ENCODE measurements at places on chromosomes 16 and 17. TPM values are rescaled to one million over a fixed set of nuclear protein-coding genes. Genes with fewer than 3 reads are reported as not detected.

DNA sequence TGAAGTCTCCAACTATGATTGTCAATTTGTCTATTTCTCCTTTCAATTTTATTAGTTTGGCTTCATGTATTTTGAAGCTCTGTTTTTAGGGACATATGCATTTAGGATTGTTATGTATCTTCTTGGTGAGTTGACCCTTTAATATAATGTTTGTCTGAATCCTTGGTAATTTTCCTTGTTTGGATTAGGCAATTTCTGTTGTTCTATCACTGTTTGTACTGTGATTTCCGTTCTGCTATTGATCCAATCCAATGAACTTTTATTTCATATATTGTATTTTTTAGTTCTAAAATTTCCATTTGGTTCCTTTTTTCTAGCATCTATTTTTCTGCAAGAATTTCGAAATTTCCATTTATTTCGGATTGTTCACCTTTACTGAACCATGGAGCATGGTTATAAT, 31.0 kb downstream of the RAB11FIP4 start:
- DNase-seq: no peak

Gene HOXB5
- total RNA-seq: 7.4 TPM

Gene PGP
- 21.0 TPM for total RNA-seq

- no peak for DNase-seq
Measured at GRCh38 chr16:73050201-73051099, 2.5 kb upstream of the ZFHX3 start.

- no peak for DNase-seq
Measured at GRCh38 chr16:21937336-21937829, 15.8 kb upstream of the UQCRC2 start.

Gene KIF2B
- total RNA-seq: not detected

Gene TRAPPC1
- total RNA-seq: 100 TPM
